ENCODE measurements at places on chromosomes 11 and 22. TPM values are rescaled to one million over a fixed set of nuclear protein-coding genes. Genes with fewer than 3 reads are reported as not detected.

Gene LARGE2
- total RNA-seq, result not detected

Gene KRTAP5-7
- total RNA-seq, result 0.61 TPM

Gene GGT1
- 1.1 TPM for total RNA-seq

Gene PYGM
- total RNA-seq, result 0.97 TPM

Gene CCDC15
- 1.6 TPM for total RNA-seq

Gene SCARF2
- 40.1 TPM for total RNA-seq

Gene C2CD3
- 10.2 TPM for total RNA-seq

Gene ANO5
- 0.65 TPM for total RNA-seq

Measured in hair follicle dermal papilla cell (primary cell).